ENCODE measurements at places on chromosomes 4 and X.

DNA sequence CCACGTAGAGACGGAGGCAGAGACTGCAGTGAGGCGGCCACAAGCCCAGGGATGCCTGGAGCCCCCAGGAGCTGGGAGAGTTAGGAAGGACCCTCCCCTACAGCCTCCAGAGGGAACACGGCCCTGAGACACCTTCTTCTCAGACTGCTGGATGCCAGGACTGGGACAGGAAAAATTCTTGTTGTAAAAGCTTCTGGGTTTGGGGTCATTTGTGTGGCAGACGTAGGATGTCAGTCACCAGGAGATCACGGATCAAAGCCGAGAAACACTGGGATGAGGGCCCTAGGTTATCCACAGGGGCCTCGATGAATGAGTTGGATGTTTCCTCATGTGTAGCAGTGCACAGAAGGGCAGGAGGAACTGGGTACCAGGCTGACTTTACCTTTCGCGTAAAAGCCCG lies 163.7 kb downstream of the SHOX start:
- H3K27me3 ChIP-seq = peaks cover 16% of the 10 kb centered on the region
- H3K36me3 ChIP-seq = no peaks in the 10 kb centered on the region
- no peaks in the 10 kb centered on the region for H3K4me1 ChIP-seq

GRCh38 chr4:182895791-182896292 lies 21.3 kb downstream of the DCTD start:
- H3K27me3 ChIP-seq = no peaks in the 10 kb centered on the region
- H3K27ac ChIP-seq = no peak overlapping the region
- H3K36me3 ChIP-seq = peaks cover 56% of the 10 kb centered on the region
- DNase-seq = no peak
- no peak overlapping the region for H3K4me3 ChIP-seq
- no peaks in the 10 kb centered on the region for H3K4me1 ChIP-seq

DNA sequence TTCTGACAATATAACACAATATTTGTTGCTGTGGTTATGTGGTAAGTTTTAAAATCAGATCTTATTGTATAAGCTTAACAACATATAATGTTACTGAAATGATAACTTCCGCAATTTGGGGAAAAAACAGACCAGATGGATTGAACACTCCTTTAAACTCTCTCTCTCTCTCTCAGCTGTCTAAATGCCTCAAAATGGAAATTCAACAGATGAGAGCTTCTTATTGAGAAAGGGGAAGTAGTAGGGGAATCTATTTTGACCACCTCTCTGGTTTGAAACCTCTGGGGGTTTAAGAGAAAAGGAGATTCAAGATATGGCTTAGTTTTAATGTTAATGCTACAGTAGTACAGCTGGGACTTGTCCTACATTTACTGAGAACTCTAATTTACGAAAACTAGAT lies 40.3 kb downstream of the DMD start:
- H3K4me1 ChIP-seq = no peaks in the 10 kb centered on the region
- H3K27ac ChIP-seq = no peak overlapping the region
- no peak for DNase-seq
- no peak overlapping the region for H3K4me3 ChIP-seq
- H3K36me3 ChIP-seq = no peaks in the 10 kb centered on the region

GRCh38 chrX:54695231-54695630 lies 102.8 kb downstream of the ITIH6 start:
- no peaks in the 10 kb centered on the region for H3K36me3 ChIP-seq
- H3K4me3 ChIP-seq = no peak overlapping the region
- H3K27me3 ChIP-seq = no peaks in the 10 kb centered on the region
- no peak overlapping the region for H3K27ac ChIP-seq
- no peaks in the 10 kb centered on the region for H3K4me1 ChIP-seq

DNA sequence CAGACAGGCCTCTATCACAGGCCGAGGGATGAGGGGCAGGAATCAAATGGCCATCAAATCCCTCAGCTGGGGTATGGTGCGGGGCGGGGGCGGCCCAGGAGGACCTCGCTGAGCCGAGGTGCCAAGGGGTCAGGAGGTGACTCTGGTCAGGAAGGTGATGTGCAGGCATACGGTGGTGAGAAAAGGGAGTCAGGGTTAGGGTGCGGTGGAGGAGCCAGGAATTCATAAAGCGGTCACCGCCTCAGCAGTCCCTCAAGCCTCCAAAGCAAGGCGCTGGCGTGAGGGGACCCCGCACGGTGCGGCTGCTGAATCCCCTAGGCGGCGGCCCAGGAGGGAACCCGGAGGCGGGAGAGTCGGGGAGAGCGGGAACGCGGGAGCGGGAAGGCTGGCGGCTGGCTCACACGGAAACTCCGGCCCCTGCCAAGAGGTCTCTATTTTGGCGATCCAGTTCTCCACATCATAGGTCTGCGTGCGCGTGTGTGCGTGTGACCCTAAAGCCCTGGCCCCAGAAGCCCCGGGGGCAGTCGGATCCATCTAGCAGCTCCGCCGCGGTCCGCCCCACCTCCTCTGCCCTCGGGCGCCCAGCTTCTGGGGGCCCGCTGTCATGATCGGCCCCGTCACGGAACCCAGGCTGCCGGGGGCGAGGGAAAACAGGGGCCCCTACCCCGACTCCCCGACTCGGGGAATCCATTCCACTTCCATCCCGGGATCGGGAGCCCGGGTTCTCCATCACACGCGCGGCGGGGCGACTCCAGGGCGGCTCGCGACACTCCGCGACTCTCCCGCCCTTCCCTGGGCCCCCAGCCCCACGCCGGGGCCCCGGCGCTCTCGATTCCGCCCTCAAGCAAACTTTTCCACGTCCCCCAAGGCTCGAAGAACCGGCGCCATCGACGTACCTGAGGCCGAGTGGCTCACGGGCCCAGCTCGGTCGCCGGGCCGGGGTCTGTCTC lies 593 bp downstream of the ELF4 start:
- no peak for DNase-seq
- H3K4me1 ChIP-seq = peaks cover 46% of the 10 kb centered on the region
- H3K27me3 ChIP-seq = no peaks in the 10 kb centered on the region

GRCh38 chrX:72713130-72713529 lies 976 bp downstream of the PHKA1 start:
- no peak overlapping the region for H3K27ac ChIP-seq
- DNase-seq = no peak

- no peaks in the 10 kb centered on the region for H3K36me3 ChIP-seq
- H3K27me3 ChIP-seq = no peaks in the 10 kb centered on the region
- DNase-seq = no peak
- no peak overlapping the region for H3K27ac ChIP-seq
- H3K4me1 ChIP-seq = no peaks in the 10 kb centered on the region
- H3K4me3 ChIP-seq = no peak overlapping the region
These were observed 586.5 kb upstream of the TENM3 start for GRCh38 chr4:181656748-181657147.

GRCh38 chrX:144275367-144275766 lies 391.5 kb downstream of the UBE2NL start:
- H3K27me3 ChIP-seq = no peaks in the 10 kb centered on the region
- DNase-seq = no peak
- H3K4me3 ChIP-seq = no peak overlapping the region
- H3K36me3 ChIP-seq = no peaks in the 10 kb centered on the region
- H3K27ac ChIP-seq = no peak overlapping the region
- no peaks in the 10 kb centered on the region for H3K4me1 ChIP-seq

GRCh38 chrX:121987835-121988234 lies 940.4 kb downstream of the GLUD2 start:
- no peak overlapping the region for H3K27ac ChIP-seq
- no peak for DNase-seq

DNA sequence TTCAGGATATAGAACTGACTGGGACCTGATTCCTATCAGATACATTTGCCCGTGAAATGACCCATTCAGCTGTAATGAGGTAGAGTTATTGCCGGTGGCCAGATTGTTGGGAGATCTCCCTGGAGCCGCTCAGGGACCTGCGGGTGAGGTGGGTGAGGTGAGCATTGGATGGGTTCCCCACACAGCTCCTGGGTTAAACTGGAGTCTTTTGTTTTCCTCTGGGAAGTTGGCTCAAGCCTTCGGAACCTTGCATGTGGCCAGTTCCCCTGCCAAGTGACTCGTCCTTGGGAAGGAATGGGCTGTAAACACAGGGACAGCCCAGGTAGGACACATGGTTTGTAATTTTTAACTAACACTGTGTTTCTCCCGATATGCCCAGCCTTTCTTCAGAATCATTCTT lies 31.6 kb upstream of the KIT start:
- H3K4me1 ChIP-seq = no peaks in the 10 kb centered on the region
- H3K36me3 ChIP-seq = no peaks in the 10 kb centered on the region
- H3K27me3 ChIP-seq = peaks cover 3% of the 10 kb centered on the region
- no peak overlapping the region for H3K4me3 ChIP-seq

GRCh38 chrX:9166584-9166944 lies 132.6 kb upstream of the FAM9B start:
- H3K4me3 ChIP-seq = no peak overlapping the region
- no peaks in the 10 kb centered on the region for H3K36me3 ChIP-seq
- no peaks in the 10 kb centered on the region for H3K4me1 ChIP-seq

GRCh38 chrX:1215123-1215823 lies 2.8 kb upstream of the CRLF2 start:
- H3K27me3 ChIP-seq = no peaks in the 10 kb centered on the region
- H3K36me3 ChIP-seq = no peaks in the 10 kb centered on the region
- H3K4me1 ChIP-seq = peaks cover 3% of the 10 kb centered on the region
- DNase-seq = no peak
- H3K4me3 ChIP-seq = no peak overlapping the region

GRCh38 chr4:26503427-26503826 lies 13.1 kb upstream of the CCKAR start:
- H3K27ac ChIP-seq = no peak overlapping the region
- H3K4me3 ChIP-seq = no peak overlapping the region
- H3K36me3 ChIP-seq = no peaks in the 10 kb centered on the region
- no peak for DNase-seq
- H3K4me1 ChIP-seq = no peaks in the 10 kb centered on the region

- H3K4me1 ChIP-seq = no peaks in the 10 kb centered on the region
- no peaks in the 10 kb centered on the region for H3K27me3 ChIP-seq
- no peak for DNase-seq
- H3K36me3 ChIP-seq = no peaks in the 10 kb centered on the region
- H3K27ac ChIP-seq = no peak overlapping the region
These were observed 86.6 kb downstream of the STK32B start for GRCh38 chr4:5137927-5138326.

GRCh38 chr4:74772106-74772505 lies 22.2 kb downstream of the BTC start:
- H3K4me1 ChIP-seq = no peaks in the 10 kb centered on the region
- no peak overlapping the region for H3K27ac ChIP-seq
- no peaks in the 10 kb centered on the region for H3K27me3 ChIP-seq
- H3K36me3 ChIP-seq = no peaks in the 10 kb centered on the region

DNA sequence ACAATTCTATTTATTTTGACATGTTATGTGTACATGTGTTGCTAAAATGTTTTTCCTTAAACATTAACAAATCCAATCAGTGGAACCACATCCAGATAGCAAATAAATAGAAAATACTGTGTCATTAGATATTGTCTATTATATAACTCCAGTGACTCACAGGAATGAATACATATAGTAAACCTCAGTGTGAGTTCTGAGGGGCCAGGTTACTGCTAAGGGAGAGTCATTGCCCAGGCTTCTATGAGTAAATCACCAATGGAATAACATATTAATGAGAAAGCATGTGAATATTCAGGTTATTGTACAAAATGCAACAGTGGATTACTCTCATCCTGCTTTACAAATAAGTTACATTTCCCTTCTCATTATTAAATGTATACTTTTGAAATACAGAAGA lies 27.2 kb downstream of the TACR3 start:
- no peak for DNase-seq
- H3K27me3 ChIP-seq = no peaks in the 10 kb centered on the region
- H3K27ac ChIP-seq = no peak overlapping the region
- H3K4me1 ChIP-seq = no peaks in the 10 kb centered on the region
- H3K4me3 ChIP-seq = no peak overlapping the region
- no peaks in the 10 kb centered on the region for H3K36me3 ChIP-seq

- no peaks in the 10 kb centered on the region for H3K36me3 ChIP-seq
- H3K27me3 ChIP-seq = no peaks in the 10 kb centered on the region
- H3K4me3 ChIP-seq = no peak overlapping the region
- H3K4me1 ChIP-seq = no peaks in the 10 kb centered on the region
- H3K27ac ChIP-seq = no peak overlapping the region
- peak; percentile 7 for DNase-seq
These were observed 28.2 kb upstream of the ANTXR2 start for GRCh38 chr4:80101071-80101791.

GRCh38 chr4:127335073-127335620 lies 297.6 kb upstream of the INTU start:
- no peak overlapping the region for H3K27ac ChIP-seq
- no peaks in the 10 kb centered on the region for H3K36me3 ChIP-seq
- H3K4me1 ChIP-seq = no peaks in the 10 kb centered on the region

DNA sequence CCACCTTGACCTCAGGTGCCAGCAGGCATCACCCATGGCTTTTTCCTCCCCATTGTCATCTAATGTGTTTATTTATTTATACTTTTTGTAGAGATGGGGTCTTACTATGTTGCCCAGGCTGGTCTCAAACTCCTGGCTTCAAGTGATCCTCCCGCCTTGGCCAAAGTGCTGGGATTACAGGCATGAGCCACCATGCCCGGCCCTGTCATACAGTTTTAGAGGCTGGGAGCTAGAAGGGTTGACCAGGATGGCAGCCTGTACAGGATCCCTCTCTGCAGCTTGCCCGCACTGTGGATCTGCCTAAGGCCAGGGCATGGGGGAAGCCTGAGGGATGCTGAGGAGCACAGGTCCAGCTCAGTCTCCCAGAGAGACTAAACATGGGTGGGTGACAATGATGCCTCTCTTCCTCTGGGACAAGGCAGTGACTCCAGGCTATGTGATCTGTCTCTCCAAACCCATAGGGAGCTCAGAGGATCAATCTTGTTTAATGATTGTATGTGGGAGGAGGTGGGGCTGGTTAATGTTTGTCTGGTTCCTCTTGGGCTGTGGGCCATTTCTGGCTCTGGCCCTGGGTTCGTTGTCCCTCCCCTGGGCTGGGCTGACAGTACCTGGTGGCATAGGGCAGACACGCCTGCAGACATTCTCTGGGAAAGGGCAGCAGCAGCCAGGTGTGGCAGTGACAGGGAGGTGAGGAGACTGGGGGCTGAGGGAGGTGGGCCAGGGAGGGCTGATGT lies 8.3 kb upstream of the GJB1 start:
- H3K27me3 ChIP-seq = no peaks in the 10 kb centered on the region
- no peak overlapping the region for H3K4me3 ChIP-seq
- no peak for DNase-seq
- H3K36me3 ChIP-seq = no peaks in the 10 kb centered on the region
- H3K27ac ChIP-seq = no peak overlapping the region
- no peaks in the 10 kb centered on the region for H3K4me1 ChIP-seq

DNA sequence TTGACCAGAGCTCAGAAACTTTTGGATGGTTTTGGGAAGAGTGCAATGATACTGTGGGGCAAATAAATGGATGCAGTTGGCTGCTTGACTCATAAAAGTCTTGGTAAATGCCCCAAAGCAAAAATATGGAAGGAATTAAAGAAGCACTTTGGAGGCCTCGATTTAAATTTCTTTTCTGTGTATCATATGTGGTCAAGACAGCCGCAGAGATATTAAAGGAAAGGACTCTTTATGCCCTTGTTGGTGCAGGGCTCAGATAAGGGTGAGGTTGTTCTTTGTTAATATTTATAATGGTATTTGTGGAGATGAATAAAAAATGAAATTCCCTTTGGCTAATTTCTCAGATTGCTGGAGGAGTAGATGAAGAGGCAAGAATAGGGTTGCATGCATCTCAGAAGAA lies 90.2 kb downstream of the NHS start:
- DNase-seq = no peak
- no peak overlapping the region for H3K4me3 ChIP-seq
- H3K4me1 ChIP-seq = no peaks in the 10 kb centered on the region
- H3K36me3 ChIP-seq = no peaks in the 10 kb centered on the region

Measured in CD4-positive, alpha-beta T cell (primary cell).